ENCODE measurements at places on chromosomes 2 and 18. TPM values are rescaled to one million over a fixed set of nuclear protein-coding genes. Genes with fewer than 3 reads are reported as not detected.

CASP8 gene
- 25.2 TPM for total RNA-seq

DNA sequence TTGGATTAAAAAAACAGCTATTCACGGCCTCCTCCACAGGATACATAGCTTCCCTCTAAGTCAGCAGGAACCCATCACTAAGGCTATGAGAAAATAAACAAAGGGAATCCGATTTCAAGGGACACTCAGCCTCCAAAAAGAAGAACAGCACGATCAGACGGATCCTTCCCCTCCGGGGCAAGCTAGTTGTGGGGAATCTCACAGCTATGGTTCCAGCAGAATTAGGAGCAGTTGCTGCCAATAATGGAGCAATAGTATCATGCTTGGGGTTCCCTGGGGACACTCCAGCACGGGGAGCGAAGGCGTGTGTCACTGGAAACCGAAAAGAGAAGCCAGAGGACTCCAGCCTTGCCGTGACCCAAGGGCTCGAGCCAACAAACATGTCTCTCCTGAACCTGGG lies 163.1 kb downstream of the TTC32 start:
- DNase-seq = no peak

DNA sequence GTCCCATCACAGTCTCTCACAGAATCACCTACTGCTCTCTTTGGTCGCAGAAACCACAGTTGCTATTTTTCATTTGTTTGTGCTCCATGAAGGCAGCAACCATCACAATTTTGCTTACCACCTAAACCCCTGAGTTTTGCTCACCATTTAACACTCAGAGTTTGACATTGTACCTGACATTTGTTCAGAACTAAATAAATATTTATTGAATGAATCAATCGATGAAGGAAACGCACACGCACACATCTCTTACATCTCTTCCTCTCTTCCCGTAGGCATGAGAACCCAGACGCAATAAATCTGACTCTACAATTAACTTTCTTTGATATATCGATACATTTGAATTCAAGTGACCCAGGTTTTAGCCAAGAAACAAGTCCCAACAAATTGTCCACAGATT lies 105.5 kb upstream of the RNF152 start:
- no peak for DNase-seq

DNA sequence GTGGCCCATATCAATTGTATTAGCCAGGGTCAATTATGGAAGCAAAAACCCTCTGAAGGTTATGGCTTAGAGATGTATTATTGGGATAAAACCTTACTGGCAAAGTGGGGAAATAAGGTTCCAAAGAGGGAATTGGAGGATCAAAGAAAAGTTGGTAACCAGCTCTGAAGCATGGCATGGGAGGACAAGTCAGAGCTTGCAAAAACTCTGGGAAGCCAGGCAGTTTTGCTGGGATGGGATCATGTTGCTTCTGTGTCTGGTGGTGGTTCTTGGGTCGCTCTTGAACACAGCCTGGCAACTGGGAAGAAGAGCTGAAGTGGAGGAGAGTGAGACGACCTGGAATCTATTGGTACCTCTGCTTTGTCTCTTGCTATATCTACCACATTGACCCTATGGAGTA lies 162.6 kb downstream of the PMAIP1 start:
- DNase-seq = no peak

- DNase-seq = no peak
Measured at GRCh38 chr2:235021752-235022151, 69.9 kb downstream of the SH3BP4 start.

GRCh38 chr18:66638856-66639629 lies 35.2 kb upstream of the CDH19 start:
- no peak for DNase-seq

GRCh38 chr18:49879271-49879580 lies 65.9 kb upstream of the ACAA2 start:
- no peak for DNase-seq

DNA sequence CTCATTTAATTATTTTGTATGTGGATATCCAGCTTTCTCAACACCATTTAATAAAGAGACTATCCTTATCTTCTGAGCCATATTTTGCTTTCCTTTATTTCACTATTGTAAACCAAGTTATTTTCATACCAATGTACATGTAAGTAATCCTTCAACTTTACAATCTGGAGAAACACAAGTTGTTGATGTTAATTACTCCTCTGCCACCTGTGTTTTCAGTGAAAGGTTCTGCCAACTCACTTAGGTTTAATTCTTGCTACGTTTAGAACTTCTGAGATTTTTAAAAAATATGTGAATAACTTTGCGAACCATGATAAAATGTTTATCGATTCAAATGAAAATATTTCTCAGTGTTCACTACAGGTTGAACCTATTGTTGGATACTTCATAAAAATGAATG lies 244.4 kb downstream of the CDH7 start:
- DNase-seq = no peak

DNA sequence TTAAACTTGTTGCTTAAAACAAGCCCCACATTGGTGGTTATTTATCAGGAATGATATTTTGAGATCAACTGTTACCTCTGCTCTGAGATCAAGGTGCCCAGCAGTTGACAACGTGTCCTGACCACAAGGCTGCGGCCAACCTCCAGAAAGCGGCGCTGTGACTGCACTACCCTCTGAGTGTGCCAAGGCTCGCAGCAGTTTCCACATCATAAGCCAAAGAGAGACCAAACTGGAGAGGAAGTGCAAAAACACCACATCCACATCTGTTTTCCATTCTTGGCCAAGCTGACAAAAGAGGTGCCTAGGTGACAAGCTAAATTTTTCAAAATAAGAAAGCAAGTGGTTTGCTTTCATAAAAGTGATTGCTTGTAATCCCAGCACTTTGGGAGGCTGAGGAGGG lies 410.8 kb upstream of the POU3F3 start:
- no peak for DNase-seq

DNA sequence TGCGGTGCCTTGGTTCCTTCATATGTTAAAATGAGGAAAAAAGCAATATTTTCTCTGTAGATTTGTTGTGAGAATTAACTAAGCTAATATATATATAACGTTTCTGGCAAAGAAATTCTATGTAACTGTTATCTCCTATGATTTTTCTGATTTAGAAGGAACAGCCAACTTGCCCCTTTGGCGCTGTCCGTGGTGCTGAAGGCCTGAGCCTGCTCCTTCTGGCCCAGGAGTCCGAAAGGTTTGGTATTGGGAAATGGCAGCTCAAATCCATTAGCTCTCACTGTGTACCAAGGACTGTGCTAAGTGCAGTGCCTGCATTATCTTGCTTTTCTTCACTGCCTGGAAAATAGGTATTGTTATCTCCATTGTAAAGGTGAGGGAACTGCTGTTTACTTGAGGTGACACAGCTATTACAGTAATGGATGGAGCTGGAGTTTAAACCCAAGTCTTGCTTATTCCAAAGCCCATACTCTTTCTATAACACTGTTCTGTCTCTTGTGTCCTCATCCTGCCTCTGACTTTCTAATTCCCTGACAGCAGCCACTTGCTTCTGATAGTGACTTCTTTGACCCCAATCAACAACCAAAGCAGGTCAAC lies 52.2 kb downstream of the C1QL2 start:
- no peak for DNase-seq

DNA sequence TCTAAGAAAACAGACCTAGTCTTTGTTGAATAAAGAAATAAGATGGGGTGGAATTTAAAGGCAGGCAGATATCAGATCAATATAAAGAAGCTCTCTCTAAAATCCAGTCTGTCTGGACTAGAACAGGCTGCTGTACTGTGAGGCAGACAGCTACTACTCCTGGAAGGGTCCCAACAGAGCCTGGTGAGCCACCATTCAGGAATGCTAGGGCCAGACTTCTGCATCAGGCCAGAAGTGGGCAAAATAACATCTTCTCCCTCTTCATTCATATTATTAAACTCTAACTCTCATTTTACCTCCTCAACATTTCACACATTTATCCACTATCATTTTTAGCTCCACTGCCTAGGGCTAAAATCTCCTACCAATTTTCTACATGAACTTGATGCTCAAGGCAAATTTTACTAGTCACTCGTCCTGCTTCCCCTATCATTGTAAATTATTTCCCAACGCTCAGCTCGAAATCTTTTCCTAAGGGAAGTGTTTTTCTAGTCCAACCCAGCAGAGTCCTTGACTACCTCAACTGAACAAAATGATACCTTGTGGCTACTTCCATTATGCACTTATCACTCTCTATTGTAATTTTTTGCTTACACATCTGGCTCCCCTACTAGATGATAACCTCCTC lies 45.2 kb upstream of the GLS start:
- DNase-seq = no peak

DNA sequence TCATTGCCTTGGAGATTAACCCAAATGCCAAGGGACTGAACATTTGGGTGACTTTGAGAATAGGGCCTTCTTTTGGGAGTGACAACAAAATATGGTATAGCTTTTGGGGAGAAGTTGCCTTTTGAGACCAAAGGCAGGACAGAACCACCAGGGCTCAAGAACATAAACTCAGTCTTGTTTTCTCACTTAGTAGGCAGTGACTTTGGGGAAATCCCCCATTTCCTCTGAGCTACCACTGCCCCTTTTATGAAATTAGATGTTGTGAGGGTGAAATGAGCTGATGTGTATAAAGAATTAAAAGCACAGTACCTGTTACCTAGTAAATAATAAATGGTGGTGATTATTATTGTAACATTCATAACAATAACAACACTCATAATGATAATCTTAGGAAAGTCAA lies 36.5 kb downstream of the GPD2 start:
- DNase-seq = no peak

SP140 gene
- 2.6 TPM for total RNA-seq

C2orf15 gene
- total RNA-seq = 0.32 TPM
